ENCODE measurements at places on chromosomes 7 and 10.

- DNase-seq = no peak
Observed at GRCh38 chr7:157522189-157522588, 185.4 kb downstream of the DNAJB6 start.

DNA sequence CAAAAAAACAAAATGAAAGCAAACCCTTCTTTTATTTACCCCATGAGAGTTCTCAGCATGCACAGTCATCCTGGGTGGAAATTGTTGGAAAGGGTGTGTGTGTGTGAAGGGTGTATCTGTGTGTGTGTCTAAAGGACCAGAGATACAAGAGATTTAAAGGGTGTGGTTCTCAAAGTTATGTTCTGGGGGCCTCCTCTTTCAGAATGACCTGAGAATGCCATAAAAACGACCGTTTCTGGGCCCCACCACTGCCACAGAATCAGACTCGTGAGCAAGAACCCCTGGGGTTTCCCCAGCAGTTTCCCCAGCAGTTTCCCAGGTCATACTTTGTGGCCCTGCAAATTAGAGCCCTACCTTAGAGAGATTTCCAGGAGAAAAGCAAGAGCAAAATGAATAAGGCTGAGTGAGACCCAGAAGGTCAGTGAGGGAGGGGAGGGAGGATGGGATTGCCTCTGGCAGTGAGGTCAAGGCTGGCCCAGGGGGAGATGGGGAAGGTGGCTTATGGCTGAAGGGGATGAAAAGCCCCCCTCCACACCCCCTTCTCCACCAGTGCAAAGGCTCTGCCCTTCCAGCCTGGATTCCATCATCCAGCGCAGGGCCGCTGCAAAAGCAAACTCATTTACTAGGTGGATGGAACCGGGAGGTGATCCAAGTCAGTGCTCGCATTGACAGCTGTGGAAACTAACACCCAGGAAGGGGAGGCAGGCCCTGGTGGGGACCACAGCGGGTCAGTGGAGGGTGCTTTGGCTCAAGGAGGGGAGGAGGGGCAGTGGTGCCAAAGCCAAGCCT, 10.2 kb downstream of the PYROXD2 start:
- DNase-seq = no peak

- no peak for DNase-seq
Observed at GRCh38 chr7:91918356-91918755, 22.3 kb upstream of the AKAP9 start.

- no peak for DNase-seq
Observed at GRCh38 chr10:118708571-118708970, 46.2 kb downstream of the CACUL1 start.

DNA sequence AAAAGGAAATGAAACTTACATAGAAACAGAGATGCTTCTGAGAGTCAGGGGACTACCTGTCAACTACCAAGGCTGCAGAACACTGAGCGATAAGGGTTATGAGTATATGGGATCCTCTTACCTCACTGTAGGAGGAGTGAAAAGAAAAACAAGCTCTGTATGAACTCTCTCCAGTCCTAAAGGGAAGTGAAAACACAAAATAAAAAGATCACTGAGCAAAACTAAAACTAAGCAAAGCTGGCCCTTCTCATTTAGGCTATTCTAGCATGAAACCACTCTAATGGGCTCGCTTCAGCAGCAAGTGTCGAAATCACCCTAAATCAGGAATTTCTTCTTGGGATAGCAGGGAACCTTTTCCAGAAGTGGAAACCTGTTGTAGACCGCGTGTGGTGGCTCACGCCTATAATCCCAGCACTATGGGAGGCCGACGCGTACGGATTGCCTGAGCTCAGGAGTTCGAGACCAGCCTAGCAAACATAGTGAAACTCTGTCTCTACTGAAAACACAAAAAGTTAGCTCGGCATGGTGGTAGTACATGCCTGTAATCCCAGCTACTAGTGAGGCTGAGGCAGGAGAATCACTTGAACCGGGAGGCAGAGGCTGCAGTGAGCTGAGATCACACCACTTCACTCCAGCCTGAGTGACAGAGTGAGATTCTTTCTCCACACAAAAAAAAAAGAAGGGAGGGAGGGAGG, 27.0 kb downstream of the DCLRE1C start:
- DNase-seq = no peak

GRCh38 chr10:62270020-62270419, 1.4 kb upstream of the RTKN2 start:
- no peak for DNase-seq

GRCh38 chr10:43313901-43314300, 47.0 kb upstream of the RASGEF1A start:
- DNase-seq = no peak

DNA sequence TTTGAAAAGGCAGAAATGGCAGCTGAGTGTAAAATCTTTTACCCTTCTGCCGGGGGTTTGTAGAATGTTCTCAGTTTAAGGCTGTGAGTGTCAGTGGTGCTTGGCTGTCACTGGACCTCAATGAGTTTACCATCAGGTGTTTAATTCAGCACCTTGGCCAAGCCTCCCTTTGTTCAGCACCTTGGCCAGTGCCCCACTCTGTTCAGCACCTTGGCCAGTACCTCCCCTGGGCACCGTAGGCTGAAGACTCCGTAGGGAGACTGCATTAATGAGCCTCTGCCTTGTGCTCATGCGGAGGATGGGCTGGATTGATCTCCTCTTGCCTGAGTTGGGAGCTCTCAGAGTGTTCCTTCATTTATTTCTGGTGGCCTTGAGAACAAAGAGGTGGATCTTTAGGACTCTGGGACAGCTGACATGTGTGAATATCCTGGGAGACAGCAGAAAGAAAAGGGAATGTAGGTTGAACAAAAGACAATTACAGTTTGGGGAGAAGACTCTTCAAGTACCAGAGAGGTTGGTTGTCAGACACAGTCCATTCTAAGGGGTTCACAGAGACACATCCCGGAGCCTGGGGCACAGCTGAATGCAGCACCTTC, 1.6 kb downstream of the FAM24A start:
- peak; percentile 33 for DNase-seq

- no peak for DNase-seq
Observed at GRCh38 chr10:125264091-125264490, 103.7 kb upstream of the CTBP2 start.

DNA sequence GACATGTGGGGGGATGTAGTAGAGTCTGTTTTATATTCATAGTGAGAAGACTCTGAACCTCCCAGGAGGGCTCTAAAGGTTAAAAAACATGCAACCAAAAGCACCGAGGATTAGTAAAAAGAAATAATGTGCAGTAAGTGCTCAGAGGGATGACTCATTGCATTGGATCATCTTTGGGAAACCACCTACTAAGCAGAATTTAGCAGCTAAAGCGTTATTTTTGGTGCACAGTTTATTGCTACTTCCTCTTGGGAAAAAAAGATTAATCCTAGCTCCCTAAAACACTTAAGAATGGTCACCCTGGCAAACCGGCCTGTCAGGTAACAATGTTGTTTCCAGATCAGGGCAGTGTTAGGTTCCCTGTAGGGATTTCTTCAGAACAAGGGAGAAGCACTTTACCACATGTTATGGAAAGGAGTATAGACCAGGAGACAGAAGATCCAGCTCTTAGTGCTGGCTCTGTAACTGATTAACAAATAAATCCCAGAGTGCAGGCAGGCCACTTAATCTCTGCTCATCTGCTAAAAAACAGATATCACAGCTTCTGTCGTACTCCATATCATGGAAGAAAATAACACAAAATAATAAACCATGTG, 44.8 kb upstream of the FAM133B start:
- peak; percentile 62 for DNase-seq

- DNase-seq = no peak
Observed at GRCh38 chr10:126930883-126931503, 25.8 kb downstream of the DOCK1 start.

- no peak for DNase-seq
Observed at GRCh38 chr7:138000081-138000701, 1.7 kb downstream of the CREB3L2 start.

- no peak for DNase-seq
Observed at GRCh38 chr10:123863183-123863575, 28.4 kb downstream of the CPXM2 start.

GRCh38 chr10:114879541-114880158, 58.1 kb downstream of the FHIP2A start:
- peak; percentile 44 for DNase-seq

GRCh38 chr10:112593023-112593422, 146.0 kb downstream of the VTI1A start:
- no peak for DNase-seq

- no peak for DNase-seq
Observed at GRCh38 chr10:108104551-108105156, 940.1 kb upstream of the SORCS1 start.

DNA sequence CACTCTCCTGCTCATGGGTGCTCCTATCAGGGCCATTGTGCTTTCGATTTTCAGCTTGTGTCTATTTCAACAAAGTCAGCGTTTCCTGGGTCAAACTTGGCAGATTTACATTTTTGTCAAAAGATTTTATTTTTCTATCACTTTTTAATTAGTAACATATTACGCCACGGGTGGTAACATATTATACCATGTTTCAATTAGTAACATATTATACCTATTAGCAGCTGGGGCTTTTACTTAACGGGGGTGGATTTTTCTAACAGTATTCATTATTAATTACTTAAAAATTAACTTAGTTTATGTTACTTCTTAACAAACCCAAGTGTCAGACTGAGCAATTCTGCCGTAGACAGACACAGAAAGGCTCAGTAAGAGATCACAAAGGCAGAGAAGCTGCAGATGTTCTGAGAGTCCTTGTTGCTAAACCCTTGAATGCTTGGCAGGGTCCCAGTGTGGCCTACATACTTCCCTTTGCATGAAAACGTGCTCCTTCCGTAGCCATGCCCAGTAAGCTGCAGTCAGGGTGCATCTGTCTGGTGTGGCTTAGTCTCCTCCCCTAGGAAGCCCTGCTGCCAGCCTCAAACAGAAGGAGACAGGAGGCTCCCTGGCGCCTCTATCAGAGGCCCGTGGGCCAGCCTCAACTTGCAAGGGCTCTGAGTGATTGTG, 263.1 kb upstream of the CXCL12 start:
- DNase-seq = no peak

DNA sequence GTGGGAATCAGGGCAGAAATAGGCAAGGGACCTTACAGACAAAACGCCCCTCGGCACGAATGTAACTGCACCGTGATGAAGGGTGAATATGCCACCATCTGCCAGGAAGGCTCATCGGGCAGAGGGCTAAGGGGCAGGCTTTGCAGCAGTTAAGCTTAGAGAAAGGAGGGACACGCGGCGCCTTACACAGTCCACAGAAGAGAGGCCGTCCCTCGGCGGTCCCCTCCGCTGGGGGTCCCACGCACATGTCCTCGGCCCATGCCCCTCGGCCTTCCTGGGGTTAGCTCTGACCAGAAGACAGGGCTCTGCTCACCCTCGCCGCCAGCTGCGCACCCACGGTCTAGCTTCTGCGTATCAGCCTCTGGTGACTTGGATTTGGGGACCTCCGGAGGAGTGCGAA, 141.1 kb downstream of the DYNC2I1 start:
- DNase-seq = no peak

DNA sequence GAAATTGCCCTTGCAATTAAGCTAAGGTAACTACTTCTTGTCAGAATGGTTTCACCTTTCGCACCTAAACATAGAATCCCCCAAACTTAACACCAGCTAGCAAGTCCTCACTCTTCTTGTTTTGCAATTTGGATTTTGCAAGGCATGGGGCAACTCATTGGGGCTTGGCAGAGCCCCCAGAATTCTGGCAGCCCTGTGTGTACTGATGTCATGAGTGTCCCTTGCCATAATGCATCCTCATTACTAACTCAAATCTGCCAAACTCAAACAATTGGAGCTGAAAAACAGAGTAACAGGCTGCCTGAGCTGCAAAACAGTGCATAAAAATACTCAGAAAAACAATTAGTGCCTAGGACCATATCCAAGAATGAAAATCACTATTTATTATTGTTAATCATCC, 7.9 kb upstream of the XPNPEP1 start:
- no peak for DNase-seq

- no peak for DNase-seq
Observed at GRCh38 chr7:39432807-39433416, 133.3 kb upstream of the YAE1 start.

DNA sequence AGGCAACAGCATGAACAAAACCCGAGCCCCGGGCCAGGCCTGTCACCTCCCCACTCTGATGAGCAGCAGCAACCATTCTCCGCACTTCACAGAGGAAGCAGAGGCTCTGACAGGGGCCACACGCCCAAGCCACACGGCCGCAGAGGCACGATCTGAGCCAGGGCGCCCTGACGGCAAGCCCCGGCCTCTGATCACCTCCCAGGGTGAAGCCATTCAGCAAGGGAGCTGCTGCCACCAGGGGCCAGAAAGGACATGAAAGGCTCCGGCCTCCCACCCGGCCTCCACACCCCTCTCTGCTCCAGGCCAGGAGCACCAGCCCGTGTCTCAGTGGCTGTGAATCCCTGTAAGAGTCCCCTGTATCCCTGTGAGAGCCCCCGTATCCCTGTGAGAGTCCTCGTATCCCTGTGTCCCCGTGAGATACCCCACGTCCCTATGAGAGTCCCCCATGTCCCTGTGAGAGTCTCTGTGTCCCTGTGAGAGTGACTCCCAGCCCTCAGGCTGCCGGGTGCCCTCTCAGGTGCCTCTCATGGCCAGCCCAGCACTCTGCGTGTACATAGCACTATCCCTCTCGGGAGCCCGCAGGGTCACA, 187.8 kb downstream of the MAD1L1 start:
- no peak for DNase-seq

- DNase-seq = no peak
Observed at GRCh38 chr10:48924988-48925387, 14.7 kb downstream of the LRRC18 start.

- DNase-seq = no peak
Observed at GRCh38 chr10:31630861-31631567, 297.6 kb downstream of the ARHGAP12 start.

GRCh38 chr10:4850397-4850796, 24.4 kb downstream of the AKR1E2 start:
- DNase-seq = no peak

DNA sequence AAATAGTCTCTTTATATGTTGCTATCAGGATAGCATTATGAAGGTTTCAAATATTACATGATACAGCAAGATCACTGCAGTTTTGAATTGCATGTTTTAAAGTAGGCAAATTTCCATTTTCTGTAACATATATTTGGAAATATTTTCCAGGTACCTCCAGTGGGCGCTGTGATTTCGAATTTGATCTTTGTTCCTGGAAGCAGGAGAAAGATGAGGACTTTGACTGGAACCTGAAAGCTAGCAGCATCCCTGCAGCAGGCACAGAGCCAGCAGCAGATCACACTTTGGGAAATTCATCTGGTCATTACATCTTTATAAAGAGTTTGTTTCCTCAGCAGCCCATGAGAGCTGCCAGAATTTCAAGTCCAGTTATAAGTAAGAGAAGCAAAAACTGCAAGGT, 299.0 kb downstream of the MALRD1 start:
- no peak for DNase-seq

DNA sequence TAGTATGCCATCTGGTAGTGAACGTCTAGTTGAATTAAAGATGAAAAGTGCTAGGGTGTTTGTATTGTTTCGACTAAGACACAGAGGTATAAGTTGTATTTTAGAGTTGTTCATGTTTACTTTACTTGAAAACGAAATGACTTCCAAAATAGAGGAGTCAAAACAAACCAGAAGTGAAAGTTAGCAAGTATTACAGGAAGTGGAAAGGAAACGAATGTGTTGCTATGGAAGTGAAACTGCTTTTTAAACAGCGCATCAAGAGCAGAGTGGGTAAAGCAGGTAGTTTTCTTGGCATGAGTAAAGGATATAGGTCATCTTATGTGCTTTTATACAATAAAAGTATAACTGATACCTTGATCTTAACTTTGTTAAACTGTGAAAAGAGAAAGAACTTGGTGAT, 20.0 kb upstream of the GALNTL5 start:
- peak; percentile 62 for DNase-seq
